Activated CD4-positive, alpha-beta T cell treated with anti-CD3 and anti-CD28 coated beads for 1 hour (primary cell): ENCODE measurements at places on chromosomes 16 and 17.

DNA sequence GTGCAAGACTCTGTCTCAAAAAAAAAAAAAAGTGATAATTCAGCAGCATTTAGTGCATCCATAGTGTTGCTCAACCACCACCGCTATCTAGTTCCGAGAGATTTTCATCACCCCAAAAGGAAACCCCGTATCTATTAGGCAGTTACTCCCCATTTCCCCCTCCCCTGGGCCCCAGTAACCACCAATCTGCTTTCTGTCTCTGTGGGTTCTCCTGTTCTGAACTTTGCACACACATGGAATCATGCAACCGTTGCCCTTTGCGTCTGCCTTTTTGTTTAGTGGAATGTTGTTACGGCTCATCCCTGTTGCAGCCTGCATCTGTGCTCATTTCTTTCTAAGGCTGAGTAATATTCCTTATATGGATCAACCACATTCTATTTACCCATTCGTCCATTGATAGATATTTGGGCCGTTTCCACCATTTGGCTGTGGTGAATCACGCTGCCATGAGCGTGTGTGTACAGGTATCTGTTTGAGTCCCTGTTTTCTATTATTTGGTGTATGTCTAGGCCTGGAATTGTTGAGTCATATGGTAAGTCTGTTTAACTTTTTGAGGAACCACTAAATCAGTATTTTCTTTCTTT lies 8.7 kb upstream of the SYNGR2 start:
- no peak for DNase-seq

- no peak for DNase-seq
Measured at GRCh38 chr17:44901411-44901921, 2.2 kb upstream of the EFTUD2 start.

- no peak for DNase-seq
Measured at GRCh38 chr17:50527949-50528474, 4.5 kb upstream of the EPN3 start.

DNA sequence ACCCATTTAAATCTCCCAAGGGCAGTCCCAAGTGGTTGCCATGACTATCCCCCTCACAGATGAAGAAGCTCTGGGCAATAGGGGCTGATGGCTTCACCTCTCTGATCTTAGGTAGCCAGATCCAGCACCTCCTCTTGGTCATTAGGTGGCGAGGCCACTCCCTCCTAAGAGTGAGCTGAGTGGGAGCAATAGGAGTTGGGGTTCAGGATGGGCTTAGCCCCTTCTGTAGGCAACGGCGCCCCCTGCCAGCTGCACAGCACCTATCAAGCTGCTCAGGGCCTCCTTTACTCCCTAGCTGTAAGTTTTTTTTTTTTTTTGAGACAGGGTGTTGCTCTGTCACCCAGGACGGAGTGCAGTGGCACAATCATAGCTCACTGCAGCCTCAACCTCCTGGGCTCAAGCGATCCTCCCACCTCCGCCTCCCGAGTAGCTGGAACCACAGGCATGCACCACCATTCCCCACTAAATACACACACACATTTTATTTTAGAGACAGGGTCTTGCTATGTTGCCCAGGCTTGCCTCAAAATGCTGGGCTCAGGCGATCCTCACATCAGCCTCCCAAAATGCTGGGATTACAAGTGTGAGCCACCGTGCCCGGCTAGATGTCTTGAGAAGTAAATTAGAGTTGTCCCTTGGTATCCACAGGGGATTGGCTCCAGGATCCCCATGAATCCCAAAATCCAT lies 3.5 kb upstream of the RRAD start:
- no peak for DNase-seq

GRCh38 chr17:81991684-81992305 lies 14.4 kb downstream of the ASPSCR1 start:
- DNase-seq: no peak

DNA sequence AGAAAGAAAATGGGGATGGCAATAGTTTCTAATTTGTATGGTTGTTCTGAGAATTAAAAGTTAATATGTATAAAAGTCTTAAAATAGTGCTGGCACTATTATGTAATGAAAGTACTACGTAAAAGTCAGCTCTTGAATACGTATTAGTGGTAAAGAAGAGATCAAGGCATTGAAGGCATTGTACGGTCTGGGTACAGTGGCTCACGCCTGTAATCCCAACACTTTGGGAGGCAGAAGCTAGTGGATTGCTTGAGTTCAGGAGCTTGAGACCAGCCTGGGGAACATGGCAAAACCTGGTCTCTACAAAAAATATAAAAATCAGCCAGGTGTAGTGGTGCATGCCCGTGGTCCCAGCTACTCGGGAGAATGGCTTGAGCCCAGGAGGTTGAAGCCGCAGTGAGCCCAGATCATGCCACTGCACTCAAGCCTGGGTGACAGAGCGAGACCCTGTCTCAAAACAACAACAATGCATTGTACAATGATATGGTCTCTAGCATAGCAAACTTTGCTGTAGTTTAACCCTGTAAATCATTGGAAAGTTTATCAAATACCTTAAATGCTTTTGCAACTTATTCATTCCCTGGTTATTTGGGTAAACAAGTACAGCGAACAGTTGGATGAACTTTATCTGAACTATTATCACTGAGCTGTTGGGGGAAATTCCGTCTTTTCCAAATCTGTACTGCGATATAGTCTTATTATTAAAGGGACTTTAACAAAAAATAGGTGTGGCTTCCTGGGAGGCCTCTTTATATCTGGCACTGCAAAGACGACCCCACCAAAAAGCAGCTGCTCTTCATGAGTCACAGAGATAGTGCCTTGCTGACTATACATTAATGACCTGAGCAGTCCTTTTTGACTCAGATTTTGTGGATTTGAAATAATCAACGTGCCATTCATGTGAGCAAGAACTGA lies 73.6 kb downstream of the GPRC5B start:
- DNase-seq: no peak
